ENCODE measurements at places on chromosomes 12 and 14. TPM values are rescaled to one million over a fixed set of nuclear protein-coding genes. Genes with fewer than 3 reads are reported as not detected.

DNA sequence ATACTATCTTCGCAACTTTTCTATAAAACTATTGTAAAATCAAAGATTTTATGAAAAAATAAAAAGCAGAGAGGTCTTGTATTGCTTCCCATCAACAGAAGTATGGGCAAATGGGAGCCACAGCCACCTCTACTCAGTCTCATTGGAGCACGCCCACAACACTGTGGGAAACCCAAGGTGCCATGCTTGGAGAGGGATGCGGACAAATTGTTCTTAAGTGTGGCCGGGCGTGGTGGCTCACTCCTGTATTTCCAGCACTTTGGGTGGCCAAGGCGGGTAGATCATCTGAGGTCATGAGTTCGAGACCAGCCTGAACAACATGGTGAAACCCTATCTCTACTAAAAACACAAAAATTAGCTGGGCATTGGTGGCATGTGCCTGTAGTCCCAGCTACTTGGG, 498.2 kb upstream of the SOX5 start:
- no peak for DNase-seq

GRCh38 chr12:51217133-51217967, 512 bp downstream of the POU6F1 start:
- DNase-seq: peak; percentile 86

- no peak for DNase-seq
These were observed 47.7 kb upstream of the PAPLN start for GRCh38 chr14:73189651-73190050.

- DNase-seq: no peak
These were observed 118.2 kb downstream of the SCARB1 start for GRCh38 chr12:124745465-124745890.

The TRIM9 gene
- polyA plus RNA-seq: 0.23 TPM
